Psoas muscle (tissue), 8 donors: ENCODE measurements at places on chromosomes 3 and 15. TPM values are rescaled to one million over a fixed set of nuclear protein-coding genes. Genes with fewer than 3 reads are reported as not detected.

The RLBP1 gene
- 0.03 TPM for polyA plus RNA-seq

DNA sequence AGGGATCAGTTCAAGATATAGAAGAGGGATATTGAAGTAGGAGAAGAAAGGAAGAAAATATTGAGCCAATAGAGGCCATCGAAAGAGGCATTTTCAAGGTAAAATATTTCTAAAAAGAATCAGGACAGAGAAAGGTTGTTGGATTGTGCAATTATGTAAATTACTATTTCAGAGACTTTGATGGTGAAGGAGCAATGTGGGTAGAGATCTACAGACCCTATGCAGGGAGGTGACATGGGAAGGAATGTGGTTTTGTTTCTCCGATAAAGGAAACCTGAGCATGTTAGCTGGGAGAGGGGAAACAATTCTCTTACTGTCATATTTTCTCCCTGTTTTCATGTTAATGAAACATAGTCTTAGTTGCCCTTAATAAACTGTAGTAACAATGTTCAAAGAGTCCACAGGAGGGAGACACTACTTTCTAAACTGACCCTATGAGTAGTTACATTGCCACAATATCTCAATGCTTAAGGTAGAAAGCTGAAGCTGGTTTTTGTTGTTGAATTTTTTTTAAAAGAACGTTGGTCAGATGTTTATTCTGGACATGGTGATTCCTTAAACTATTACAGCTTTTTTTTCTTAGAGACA, 133.3 kb downstream of the GRM7 start:
- DNase-seq: no peak

DNA sequence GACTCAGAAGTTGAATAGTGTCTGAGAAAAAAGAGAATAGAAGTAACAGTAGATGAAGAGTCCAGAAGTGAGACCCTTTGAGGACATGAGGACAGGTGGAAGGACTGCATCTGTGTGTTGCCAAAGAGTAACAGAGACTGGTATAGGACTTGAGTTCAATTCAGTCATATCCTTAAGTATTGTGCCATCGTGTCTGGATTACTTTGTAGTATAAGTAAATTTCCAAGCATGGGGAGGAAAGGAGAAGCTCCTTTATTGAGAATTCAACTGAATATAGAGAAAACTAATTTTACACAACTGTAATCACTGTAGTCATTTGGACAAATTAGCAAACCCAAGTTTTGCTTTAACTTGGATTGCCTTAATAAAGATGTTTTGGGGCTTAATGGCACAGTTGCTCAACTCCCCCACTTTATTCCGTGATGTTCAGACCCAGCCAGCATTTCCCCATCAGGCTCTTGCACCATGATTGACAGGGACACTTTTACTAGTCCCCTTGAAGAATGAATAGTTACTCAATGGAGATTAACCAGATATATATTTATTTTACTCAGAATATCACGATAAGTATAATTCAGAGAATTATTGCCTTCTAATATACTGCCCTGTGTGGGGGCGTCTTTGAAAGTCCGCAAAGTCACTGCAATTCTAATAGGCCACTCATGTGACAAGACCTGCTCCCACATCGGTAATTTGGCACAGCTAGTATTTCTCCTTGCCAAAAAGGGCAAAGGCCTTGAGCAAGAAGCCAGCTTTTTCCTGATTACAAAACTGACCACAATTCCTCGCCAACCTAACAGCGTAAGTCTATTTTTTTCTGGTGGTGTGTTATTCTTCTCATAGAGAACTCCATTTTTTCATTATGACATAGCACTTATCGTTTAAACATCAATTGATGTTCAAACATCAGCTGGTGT, 61.3 kb downstream of the PPARG start:
- no peak for DNase-seq

- no peak for DNase-seq
Observed at GRCh38 chr3:97070302-97070701, 255.9 kb downstream of the EPHA6 start.

- DNase-seq: no peak
Observed at GRCh38 chr15:87349181-87349580, 907.4 kb downstream of the NTRK3 start.

GRCh38 chr15:52505151-52505550, 23.5 kb downstream of the MYO5A start:
- peak; percentile 38 for DNase-seq

DNA sequence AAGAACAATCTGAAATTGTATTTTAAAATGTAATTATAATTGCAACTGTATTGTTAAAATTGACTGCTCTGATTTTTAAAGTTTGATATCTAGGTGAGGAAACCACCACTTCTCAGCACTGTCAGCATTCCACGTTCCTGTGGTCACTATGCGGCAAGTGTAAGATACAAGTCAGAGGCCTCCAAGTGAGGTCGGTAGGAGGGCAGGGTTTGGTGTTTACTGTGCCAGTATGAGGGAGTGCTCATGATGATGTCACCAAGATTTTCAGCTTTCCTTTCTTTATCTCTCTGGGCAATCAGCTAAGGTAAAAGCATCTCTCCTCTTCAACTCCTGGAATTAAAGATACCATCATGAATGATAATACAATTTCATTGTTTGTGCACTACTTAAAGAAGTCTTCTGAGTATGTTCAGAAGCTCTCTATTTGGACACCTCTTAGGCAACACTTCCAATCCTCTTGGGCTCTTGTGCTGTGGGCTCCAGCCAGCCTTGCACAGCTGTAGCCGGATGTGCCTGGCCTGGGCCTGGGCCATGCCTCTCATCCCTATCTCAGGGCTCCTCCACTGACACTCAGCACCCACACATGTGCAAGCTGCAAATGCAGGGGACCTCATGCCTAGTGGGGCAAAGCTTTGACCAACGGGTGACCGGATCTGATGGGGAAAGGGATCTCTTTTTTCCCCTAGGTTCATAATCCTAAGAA, 42.9 kb downstream of the CCR3 start:
- DNase-seq: peak; percentile 63

DNA sequence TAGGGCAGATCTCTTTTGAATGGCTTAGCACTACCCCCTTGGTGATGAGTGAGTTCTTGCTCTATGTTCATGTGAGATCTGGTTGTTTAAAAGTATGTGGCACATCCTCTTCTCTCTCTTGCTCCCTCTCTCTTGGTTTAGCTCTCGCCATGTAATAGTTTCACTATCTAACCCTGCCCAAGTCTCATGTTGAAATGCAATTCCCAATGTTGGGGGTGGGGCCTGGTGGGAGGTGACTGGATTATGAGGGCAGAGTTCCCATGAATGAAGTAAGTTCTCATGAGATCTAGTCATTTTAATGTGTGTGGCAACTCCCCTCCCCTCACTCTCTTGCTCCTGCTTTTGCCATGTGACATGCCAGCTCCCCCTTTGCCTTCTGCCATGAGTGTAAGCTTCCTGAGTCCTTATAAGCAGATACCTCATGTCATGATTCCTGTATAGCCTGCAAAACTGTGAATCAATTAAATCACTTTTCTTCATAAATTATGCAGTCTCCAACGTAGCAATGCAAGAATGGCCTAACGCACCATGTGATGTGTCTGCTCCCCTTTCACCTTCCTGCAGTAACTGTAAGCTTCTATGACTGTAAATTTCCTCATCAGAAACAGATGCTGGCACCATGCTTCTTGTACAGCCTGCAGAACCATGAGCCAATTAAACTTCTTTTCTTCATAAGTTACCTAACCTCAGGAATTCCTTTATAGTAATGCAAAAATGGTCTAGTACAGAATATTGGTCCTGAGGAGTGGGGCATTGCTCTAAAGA, 74.8 kb upstream of the KCNH8 start:
- DNase-seq: no peak

- DNase-seq: no peak
Observed at GRCh38 chr3:104126463-104126862, 1240.2 kb upstream of the ALCAM start.

DNA sequence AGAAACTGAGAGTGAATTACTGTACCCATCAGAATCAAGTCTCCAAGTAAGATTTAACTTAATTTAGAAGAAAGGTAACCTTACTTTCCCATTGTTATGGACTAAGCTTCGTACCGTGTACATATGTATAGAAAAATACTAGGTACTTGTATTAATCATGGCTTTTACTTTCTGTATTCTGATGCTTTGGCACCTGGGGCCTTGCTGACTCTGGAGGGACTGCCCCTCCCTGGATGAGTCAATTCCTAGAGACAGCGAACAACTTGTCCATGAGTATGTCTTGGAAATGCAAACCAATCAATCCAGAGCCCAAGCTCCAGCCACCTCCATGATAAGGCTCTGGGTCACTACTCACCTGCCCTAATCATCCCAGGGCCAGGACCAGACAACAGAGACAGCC, 50.0 kb upstream of the DGKG start:
- DNase-seq: no peak
